Mucosa of descending colon (tissue), 3 donors: ENCODE measurements at places on chromosomes 11 and 22.

DNA sequence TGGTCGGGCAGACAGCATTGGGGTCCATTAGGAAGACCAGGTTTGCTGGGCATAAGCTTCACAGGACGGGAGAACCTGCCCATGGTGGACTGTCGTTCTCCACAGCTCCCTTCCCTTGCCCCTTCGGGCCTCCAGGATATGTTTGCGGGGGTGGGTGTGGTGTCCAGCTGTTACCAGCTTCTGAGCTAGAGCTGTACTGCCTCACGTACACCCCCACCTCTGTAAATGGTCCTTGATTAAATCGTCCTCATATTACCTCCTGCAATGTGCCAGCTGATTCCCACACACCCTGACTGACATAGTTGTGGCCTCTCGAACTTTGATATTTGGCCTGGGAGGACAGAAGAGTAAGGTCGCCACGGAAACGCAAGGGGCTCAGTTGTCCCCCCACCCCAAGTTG, 16.2 kb upstream of the BCR start:
- DNase-seq = no peak

- no peak for DNase-seq
Measured at GRCh38 chr22:49880281-49880680, 26.6 kb downstream of the ZBED4 start.

DNA sequence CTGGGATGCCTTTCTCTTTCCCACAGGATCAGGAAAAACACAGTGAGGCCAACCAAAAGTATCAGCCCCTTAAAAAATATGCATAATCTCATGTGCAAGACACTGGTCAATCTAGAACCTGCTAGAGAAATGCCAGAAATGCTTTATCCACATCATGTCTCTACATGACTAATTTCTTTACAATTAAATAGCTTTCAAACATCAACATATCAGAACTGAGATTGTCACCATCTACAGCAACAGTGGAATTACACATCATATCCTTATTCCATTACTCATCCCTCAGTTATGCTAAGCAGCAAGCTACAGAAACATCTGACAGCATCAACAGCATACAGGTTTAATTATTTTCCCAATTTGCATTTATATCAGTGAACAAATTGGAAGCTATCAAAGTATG, 78.8 kb downstream of the DDIAS start:
- no peak for DNase-seq

DNA sequence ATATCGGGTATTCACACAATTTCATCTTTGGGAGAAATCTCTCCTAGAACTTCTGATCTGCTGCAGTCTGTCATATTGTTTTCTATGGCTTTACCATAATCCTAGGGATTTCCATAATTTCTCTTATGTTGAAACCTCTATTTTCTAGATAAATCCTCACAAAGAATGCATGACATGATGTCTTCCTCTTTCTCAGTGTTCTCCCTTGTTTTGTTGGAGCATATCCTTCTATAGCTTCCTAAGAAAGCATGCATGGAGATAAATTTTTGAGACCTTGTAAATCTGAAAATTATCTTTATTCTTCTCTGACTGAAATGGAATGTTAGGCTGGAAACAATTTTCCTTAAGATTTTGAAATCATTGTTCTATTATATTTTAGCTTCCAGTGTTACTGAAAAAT, 115.5 kb downstream of the WNT11 start:
- no peak for DNase-seq

GRCh38 chr11:7548659-7549274, 35.0 kb downstream of the PPFIBP2 start:
- no peak for DNase-seq
